SK-N-SH treated with all-trans-retinoic acid at 6 μM for 48 hours (cell line): ENCODE measurements at places on chromosomes 5 and 9.

DNA sequence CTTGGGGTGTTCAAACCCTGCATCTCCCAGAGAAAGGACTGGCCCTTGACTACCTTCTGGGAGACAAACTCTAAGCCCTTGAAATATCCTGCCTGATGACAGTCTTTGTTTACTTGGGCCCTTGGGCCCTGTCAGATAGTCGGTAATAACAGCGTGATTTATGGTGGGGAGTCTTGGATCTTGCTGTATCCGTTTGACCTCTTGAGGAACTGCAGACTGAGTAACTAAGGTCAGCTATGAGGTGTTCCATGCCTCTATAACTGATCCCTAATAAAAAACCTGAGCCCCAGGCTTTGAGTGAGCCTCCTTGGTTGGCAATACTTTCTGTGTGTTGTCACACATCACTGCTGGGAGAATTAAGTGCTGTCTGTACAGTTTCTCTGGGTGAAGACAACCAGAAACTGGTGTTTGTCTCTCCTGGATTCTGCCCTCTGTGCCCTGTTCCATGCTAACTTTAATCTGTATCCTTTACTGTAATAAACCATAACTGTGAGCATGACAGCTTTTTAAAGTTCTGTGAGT lies 56.2 kb upstream of the ANKRD33B start:
- peak; percentile 53 for ATAC-seq

GRCh38 chr9:93007529-93008058 lies 50.9 kb upstream of the SUSD3 start:
- no peak for ATAC-seq

- ATAC-seq, result no peak
Measured at GRCh38 chr5:73253047-73253660, 80.2 kb downstream of the TMEM174 start.

DNA sequence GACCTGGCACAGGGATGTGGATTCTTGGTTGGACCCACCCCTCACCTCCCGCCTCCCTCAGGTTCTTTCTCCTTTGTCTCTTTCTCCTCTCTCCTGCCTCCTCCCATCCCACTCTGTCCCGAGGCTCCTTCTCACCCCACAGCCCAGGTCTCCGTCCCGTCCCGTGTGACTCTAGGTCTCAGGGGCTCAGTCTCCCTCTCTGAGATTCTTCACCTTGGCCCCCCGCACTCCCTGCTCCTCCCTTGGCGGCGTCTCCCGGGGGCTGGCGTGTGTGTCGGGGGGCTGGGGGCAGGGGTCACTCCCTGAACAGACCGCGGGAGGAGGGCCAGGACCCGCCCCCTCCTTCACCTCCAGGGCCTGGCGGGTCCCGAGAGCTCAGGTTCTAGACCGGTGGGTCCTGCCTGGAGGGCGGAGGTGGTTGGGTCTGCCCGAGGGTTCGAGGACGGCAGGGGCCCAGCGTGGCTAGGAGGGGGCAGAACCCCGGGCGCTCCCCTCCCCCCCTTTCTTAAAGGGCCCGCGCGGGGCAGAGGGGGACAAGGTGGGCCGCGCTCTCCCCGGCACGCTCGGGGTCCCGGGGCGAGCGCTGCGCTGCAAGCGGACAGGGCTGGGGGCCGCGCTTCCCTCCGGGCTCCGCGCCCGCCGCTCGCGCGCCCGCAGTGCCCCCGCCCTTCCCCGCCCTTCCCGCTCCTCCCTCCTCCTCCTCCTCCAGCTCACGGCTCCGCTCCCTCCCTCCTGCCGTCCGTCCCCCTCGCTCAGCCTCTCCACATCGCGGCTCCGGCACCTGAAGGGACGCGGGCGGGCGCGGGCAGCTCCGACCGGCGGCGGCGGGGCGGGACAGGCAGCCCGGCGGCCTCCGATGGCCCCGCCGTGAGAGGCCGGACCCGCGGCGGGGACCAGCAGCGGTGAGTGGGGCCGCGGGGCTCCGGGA lies at the start of gene PSD2:
PSD2 (plus strand) TSS at position 735 of the 928 bp plus-strand sequence. CDS start 13,633 bp downstream, outside the sequence.
- no peak for ATAC-seq

DNA sequence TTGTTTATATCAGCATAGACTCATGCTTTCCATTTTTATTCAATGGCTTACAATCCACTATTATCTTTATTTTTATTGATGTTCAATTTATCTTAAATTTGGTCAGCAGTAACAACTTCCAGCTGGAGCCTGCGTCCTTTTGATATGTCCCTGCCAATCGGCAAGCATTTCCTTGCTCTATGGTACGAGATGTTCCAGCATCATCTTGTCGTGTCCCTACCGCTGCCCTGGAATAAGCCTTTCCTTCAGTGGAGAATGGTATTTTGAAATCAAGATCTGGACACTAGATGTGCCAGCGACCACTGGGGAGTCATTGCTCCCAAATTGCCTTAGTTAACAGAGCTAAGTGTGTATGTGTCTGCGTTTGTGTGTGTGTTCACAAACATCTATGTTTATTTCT lies 151.6 kb upstream of the RGMB start:
- ATAC-seq, result no peak

GRCh38 chr5:150052956-150053712 lies 33.2 kb downstream of the CSF1R start:
- ATAC-seq, result peak; percentile 83
